ENCODE measurements at places on chromosomes 7 and 10.

- no peak for DNase-seq
Measured at GRCh38 chr7:82015751-82016150, 245.9 kb upstream of the HGF start.

DNA sequence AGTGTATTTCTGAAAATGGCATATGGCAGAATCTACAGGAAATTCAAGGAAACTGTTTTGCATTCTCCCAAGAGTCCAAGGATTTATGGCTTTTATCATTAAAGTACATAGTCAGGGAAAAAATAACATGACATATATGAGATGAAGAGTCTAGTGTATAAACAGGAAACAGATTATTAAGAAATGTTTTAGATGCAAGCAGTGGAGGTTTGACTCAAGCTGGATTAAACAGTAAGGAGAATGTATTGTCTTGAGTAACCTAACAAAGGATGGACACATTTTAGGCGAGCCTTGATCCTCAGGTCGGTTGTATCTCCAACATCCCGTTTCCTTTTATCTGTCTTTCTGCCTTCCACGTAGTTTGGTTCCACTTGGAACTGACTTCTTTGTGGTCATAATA, 17.9 kb downstream of the OR6B1 start:
- no peak for DNase-seq

- no peak for DNase-seq
Measured at GRCh38 chr10:133167693-133168616, 7.9 kb downstream of the KNDC1 start.

DNA sequence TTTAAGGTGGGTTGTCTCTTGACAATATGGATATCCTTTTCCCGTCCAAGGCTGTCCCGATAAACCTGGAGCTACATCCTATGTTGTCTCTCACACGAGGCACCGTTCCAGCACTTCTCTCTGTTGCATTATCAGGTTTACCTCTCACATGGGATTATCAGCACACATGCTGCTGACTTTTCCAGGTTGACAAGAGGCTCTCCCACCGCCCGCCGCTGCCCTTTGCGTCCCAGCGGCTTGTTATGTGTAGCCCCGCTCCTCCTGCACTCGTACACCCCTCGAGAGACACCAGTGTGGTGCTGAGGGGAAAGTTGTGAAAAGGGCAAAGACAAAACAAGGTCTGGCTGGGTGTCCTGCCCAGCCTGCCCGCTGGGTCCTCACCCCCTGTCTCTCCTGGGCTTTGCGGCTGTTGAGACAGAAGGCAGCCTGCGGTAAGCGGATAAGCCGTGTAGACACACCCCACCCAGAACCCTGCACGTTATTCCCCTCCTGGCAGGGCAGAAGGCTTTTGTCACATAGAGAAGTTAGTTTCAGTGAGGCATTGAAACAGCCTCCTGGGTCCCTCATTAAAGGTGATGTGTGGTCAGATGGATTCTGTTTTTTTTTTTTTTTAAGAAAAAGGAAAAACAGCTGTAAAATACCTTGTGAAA, 38.7 kb downstream of the UBE3C start:
- no peak for DNase-seq

GRCh38 chr7:150481186-150481920, 30.9 kb downstream of the GIMAP8 start:
- DNase-seq: no peak

GRCh38 chr7:1050956-1051690, 6.8 kb downstream of the GPR146 start:
- no peak for DNase-seq

GRCh38 chr7:150820148-150820547, 19.6 kb downstream of the TMEM176A start:
- no peak for DNase-seq

- DNase-seq: no peak
Measured at GRCh38 chr7:154324196-154324595, 272.0 kb downstream of the DPP6 start.

DNA sequence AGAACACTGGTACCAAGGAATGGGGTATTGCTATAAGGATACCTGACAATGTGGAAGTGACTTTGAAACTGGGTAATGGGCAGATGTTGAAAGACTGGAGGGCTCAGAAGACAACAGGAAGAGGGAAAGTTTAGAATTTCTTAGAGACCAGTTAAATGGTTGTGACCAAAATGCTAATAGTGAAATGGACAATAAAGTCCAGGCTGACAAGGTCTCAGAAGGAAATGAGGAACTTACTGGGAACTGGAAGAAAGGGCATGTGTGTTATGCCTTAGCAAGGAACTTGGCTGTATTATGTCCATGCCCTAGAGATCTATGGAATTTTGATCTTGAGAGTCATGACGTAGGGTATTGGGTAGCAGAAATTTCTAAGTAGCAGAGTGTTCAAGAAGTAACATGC, 38.0 kb downstream of the FAM149B1 start:
- no peak for DNase-seq

DNA sequence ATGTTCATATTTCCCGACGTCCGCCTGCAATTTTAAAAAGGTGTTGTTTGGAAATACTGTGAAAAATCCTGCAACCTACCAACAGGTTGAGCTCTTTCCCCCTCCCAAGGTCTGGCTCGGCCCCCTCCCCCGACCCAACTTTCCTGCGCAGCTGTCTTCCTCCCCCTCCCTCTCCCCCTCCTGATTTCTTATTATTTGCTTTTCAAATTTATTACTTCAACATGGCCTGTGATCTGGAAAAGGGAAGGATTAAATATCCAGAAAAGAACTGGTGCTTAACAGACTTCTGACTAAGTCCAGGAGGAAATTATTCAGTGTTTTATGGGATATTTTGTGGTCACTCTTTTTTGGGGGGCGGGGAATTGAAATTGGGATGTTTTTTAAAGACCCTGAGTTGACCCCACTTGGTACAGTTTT, 2.4 kb downstream of the ARID5B start:
- DNase-seq: peak; percentile 43

DNA sequence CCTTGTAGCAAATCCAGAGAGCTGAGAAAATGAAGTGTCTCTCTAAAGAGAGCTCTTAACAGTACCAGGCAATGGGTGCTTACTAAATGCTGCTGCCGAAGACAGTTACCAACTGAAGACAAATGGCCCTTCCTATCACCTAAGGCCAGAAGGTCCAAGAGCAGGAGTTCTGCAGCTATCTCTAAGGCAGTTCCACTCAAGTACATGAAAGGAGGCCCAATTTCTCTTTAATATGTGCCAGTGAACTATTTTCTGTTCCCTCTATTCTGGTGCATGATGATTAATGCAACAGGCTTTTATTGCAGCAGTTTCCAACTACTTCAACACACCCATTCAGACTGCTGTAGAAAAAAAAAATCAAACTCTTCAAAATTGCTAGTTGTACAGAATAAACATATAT, 122.5 kb downstream of the SLC25A13 start:
- peak; percentile 11 for DNase-seq

- no peak for DNase-seq
Measured at GRCh38 chr10:88938938-88939337, 13.6 kb downstream of the ACTA2 start.

GRCh38 chr10:123622381-123622780, 43.8 kb upstream of the GPR26 start:
- DNase-seq: peak; percentile 90

GRCh38 chr10:45581582-45582385, 90.8 kb downstream of the ZFAND4 start:
- DNase-seq: no peak

- DNase-seq: no peak
Measured at GRCh38 chr10:17428351-17429097, 25.9 kb downstream of the ST8SIA6 start.

DNA sequence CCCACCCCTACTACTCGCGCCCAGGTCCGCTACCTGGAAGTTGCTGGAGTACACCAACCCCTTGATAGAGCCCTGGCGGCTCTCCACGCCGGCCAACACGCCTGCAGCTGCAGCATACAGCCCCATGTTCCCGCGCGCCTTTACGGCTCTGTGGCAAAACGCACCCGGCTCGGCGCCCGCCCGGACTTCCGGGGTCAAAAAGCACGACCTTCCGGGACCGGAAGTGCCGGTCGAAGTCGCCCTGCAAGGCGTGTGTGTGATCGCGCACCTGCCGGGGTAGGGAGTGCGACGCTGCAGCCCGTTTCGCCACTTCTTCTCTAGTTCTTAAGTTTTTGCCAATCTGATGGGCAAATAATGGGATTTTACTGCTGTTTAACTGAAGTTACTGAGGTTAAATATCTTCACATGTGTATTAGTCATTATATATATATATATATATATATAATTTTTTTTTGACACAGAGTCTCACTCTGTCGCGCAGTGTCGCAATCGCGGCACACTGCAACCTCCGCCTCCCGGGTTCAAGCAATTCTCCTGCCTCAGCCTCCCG, at the start of gene NSUN5:
TSS of gene NSUN5 (minus strand) at position 162 of the 550 bp plus-strand sequence. CDS start at position 126, 36 bp downstream.
- peak; percentile 70 for DNase-seq

DNA sequence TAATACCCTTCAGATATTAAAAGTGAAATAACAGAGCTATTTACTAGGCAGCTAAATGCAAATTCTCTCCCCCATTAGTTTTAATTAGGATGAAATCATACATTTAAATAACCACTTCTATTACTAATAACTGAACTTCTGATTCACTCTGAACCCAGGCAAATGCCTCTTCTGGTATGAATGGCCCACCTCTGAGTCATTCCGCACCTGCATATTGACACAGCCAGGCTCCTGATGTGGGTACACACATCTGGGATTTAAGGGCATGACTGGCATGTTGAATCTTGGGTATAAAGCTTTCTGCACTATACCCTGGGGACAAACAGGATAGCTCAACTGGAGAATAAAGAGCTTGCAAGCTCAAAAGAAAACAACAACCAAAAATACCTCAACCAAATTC, 140.9 kb downstream of the AUTS2 start:
- no peak for DNase-seq

DNA sequence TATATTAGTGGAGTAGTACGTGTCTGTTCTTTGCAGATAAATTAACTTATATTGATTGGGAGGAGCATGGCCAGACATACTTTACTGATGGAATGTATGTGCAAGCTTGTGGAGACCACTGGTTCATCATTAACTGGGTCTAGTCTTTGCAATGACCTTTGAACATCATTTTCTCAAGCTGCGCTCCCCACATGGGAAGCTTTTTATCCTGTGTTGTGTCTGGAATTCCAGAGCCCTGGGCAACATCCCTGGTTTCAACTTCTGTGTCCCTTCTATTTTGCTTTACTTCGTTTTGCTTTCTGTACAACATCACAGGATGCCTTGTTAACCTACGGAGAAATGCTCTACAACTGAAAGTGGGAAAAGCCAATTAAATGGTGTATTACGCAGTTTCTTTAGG, 38.3 kb downstream of the MACROH2A2 start:
- no peak for DNase-seq

GRCh38 chr7:8228766-8229674, 32.9 kb downstream of the ICA1 start:
- no peak for DNase-seq

DNA sequence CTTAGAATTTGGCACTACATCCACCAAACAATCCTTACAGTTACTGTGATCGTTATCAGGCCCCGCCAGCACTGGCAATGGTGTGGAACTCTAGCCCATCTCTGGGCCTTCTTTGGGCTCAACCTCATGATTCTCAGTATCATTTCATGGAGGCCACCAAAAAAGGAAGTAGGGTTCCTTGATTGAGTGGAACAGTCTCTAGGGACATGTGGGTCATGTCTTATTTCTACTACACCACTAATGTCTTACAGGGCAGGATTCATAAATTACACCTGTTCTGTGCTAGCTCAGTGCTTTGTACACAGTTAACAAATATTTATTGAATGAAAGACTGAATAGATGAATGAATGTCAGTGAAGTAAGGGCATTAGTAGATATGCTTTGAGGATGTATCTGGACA, 53.9 kb downstream of the AP3M1 start:
- no peak for DNase-seq

DNA sequence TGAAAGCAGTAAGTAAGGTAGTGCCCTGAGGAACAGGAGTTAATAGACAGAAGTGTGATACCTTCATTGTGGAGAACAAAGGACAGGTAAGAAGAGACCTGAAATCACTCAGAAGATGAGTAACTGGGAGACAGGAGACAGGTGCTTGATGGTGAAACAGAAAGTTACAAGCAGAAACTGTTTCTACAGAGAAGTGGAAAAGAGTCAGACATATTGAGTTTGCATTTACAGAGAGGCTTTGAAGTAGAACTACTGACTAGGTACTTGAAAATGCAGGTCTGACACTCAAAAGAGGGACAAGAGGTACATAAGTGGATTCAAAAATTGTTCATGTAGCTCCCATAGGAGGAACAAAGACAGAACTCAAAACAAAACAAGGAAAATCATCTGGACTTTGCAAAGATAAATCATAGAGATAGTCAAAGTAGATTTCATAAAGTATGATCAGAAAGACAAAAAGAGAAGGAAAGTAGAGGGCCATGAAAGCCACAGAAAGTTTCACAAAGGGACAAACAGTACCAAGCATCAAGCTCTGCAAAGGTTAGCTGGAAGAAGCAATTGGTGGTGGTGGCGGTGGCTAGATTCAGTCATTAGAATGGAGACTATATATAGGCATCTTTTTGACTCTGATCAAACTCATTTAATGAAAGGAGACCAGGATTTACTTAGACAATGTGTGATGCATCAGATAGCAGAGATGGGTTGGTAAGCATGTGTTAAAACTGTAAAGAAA, 198.4 kb downstream of the PCLO start:
- no peak for DNase-seq

DNA sequence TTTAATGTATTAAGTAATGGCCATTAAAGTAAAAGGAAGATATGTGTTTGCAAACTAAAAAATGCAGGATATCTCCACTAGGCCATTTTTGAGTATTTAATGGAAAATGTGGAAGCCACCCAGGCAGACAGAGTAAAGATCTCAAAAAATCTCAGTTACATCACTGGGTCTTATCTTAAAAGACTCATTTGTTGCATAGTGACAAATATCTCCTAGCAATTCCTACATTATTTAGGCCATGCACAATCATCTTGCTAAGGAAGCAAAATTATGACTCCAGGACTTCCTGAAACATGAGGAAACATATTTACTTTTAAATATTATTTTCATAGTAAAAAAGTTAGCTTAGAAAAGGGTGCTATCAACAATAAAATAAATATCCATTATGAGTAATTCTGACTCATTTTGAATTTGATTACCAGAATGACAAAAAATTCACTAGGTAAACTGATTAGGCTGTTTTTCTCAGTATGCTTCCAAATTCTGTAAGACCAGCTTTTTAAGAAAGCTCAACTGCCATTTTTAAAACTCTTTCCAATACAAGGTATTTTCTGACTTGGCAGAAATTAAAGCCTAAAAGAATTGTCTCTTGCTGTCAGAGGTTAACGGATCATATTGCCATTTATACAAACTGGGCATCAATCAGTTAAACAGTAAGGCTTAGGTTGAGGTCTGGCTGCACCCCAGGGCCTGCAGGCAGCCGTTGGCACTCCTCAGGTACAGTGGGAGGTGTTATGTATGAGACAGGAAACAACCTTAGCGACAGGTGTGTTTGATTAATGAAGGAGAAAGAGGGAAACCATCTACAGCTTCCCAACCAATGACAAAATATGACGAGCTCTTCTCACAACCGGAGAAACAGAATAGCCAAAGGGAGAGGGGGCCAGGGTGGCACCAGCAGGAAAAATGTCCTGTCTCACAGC, 31.8 kb downstream of the PCLO start:
- no peak for DNase-seq

DNA sequence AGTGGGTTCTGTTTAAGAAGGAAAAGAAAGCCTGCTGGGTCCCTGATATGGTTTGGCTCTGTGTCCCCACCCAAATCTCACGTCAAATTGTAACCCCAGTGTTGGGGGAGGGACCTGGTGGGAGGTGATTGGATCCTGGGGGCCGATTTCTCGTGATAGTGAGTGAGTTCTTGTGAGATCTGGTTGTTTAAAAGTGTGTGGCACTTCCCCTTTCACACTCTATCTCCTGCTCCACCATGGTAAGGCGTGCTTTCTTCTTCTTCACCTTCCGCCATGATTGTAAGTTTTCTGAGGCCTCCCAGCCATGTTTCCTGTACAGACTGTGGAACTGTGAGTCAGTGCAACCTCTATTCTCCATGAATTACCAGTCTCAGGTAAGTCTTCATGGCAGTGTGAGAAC, 42.6 kb downstream of the INPP5A start:
- DNase-seq: no peak

Measured in EL (cell line).